ENCODE measurements at places on chromosomes 11 and 22.

- peak; percentile 21 for DNase-seq
Measured at GRCh38 chr22:20463324-20464095, 25.9 kb upstream of the SCARF2 start.

DNA sequence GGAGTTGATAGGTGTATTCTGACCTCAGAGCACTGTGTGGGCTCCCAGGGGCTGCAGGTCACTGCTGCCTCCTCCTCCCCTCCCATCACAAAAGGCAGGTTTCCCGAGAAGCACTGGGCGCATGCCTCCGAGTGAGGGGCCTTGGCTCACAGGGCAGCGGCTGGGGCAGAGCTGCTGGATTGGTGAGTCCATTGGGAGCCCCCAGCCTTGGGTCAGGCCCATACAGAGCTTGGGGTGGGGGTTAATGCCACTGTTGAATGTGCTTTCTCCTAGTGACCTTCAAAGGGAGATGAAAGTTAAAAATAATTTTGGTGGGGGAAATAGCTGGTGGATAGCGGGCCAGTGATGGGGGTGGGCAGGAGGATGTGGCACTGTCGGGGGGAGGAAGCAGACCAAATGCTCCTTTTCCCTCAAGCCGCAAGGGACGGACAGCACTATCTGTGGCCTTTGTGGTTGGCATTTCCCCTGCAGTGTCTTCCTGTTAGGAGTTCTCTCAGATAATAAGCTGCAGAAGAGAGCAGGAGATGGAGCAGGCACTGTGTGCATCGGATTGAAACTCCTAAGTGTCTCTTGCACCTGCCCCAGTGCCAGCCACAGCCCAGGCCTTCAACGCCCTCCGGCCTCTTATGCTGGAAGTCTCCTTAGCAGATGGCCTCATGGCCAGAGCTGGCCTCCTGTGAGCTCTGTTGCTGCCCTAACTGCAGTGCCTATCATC is 3.2 kb downstream of the TUBA8 start:
- DNase-seq: no peak

GRCh38 chr11:74462631-74463030 is 4.7 kb downstream of the KCNE3 start:
- no peak for DNase-seq

DNA sequence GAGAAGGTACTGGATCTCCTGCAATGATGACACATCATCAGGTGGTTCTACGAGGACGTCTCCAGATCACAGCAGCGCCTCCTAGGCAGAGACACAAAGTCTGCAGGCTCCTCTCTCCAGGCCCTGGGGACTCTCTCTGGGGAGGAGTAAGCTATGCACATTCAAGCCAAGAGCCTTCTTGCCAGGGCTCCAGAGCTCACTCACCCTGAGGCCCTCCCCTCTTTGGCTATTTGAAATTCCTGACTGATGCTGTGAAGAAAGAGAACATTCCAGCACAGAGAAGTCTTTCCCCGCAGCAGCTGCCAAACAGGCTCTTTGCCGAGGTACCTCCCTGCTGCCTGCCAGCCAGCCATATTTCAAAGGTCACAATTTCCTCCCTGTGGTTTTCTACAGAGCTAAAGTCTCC is 204.9 kb downstream of the CSNK2A3 start:
- peak; percentile 10 for DNase-seq

GRCh38 chr22:21919526-21920307 is 32.9 kb downstream of the PPM1F start:
- no peak for DNase-seq

All from activated naive CD8-positive, alpha-beta T cell treated with anti-CD3 and anti-CD28 coated beads, Interleukin-2, amount 50 U/mL, for 24 hours (primary cell).